ENCODE measurements at places on chromosomes 1 and 21.
A peak's percentile ranks its signal among the peaks of the same experiment; 100 is the strongest.

- no peak for DNase-seq
Observed at GRCh38 chr1:27531959-27532685, 42.2 kb upstream of the WASF2 start.

- DNase-seq: no peak
Observed at GRCh38 chr1:237879195-237879594, 11.5 kb downstream of the ZP4 start.

GRCh38 chr1:155622191-155622590 is 12.2 kb downstream of the MSTO1 start:
- no peak for DNase-seq

GRCh38 chr1:54710434-54710833 is 5.2 kb upstream of the TTC4 start:
- DNase-seq: no peak

GRCh38 chr1:181398544-181398943 is 84.8 kb upstream of the CACNA1E start:
- no peak for DNase-seq

GRCh38 chr1:9233241-9233941 is 1.2 kb upstream of the H6PD start:
- DNase-seq: no peak

DNA sequence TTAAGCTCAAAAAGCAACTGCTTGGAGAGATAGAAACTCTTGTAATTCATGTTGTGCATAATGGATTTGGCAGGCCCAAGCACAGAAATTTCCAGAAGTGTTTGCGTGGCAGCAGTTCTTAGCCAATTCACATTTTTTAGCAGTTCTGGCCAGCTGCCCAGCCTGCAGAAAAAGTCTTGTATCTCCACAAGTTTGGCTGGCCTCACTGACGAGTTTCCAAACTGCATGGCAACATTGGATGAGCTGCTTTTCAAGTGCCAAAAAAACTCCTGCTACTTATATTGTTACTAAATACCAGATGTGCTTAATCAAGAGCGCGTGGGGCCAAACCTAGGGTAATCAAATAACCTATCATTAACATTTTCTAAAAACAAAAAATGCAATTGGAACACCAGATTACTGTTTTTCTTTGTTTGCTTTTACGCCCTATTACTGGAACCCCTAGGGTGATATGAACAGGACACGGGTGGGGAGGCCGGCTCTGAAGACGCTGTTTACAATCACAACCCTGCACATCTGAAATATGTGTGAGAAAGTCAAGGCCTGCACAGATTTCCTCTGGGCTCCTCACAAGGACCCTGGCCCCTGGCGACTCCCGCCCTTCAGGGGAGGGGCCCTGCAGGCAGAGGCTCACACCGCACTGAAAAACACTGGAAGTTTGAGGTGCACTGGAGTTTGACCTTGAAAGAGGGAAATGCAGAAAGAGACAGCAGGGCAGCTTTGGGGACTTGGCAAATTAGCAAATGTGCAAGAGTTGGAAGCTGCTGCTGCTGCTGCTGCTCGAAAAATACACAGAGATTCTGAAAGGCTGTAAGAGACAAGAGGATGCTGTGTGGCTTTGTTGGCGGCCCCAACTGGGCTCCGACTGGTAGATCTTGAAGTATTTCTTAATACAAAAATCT is 55.2 kb upstream of the TARBP1 start:
- peak; percentile 28 for DNase-seq

DNA sequence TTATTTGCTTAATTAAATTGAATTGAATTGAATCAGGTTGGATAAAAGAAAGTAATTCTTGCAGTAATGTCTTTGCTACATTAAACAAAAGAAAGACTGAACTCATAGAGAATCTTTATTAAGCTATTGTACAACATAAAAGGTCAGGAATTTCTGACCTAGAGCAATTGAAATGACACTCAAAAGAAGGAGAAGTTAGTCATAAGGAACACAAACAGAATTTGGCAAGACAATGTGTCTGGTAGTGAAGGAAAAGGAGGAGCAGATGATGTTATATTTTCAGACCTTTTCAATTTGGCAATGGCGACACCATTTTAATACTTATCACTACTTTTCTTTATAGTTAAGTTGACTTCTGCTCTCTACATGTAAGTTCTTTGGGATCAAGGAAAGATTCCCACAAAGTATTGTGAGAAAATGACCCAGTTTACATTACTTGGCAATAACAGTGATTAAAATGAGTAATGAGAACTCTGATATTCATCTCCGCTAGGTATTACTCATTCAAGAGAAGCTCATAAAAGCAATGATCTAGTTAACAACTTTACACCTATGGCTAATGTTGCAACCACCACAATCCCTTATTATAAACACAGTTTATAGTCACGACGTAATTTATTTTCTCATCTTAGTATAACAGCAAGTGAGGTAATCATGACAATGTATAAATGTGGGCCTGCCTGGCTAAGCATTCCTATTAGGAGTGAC is 14.7 kb upstream of the KRTAP21-1 start:
- no peak for DNase-seq

GRCh38 chr1:51768971-51769588 is 109.4 kb downstream of the NRDC start:
- DNase-seq: peak; percentile 33

DNA sequence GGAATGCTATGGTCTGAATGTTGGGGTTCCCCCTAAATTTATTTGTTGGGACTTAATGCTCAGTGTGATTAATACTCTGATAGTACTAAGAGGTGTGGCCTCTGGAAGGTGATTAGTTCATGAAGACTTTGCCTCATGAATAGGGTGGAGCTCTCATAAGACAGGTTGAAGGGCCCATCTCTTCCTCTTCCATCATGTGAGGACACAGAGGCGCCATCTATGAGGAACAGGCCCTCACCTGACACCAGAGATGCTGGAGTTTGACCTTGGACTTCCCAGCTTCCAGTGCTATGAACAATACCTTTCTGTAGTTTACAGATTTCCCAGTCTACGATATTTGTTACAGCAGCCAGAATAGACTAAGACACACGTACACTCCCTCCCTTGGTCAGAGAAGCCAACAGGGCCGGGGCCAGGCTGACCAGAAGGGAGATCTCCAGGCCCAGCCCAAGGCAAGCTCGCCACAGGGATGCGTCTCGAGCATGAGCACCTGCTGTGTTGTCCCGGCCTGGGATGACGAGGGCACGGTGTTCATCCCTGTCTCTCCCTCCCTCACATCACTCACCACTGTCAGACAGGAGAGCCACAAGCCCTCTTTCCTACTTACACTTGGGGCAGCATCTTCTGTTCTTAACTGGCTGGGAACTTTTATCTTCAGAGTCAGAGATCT is 4.7 kb upstream of the ABCG1 start:
- no peak for DNase-seq

- DNase-seq: no peak
Observed at GRCh38 chr1:178612261-178612660, 99.4 kb downstream of the TEX35 start.

DNA sequence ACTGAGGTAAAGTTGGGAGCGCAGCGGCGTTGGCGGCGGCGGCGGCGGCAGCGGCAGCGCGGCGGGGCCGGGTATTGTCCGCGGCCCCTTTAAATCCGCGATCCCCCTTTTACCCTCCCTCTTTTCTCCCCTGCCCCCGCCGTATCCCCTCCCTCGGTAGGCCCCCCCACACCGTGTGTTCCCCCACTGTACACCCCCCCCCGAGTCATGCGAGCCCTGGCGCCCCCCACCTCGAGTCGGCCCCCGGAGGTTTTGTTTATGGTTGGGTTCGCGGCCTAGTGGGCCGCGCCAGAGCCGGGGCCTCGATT is 169 bp downstream of the UBAP2L start:
- DNase-seq: no peak

DNA sequence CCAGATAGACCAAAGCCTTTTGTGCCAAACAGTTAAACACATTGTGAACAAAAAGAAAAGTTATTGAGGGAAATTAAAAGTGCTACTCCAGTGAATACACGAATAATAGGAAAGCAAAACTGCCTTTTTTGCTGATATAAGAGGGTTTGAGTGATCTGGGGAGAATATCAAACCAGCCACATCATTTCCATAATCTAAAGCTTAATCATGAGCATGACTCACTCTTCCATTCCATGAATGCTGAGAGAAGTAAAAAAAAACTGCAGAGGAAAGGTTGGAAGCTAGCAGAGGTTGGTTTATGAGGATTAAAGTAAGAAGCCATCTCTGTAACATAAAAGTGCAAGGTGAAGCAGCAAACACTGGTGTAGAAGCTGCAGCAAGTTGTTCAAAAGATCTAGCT is 350.6 kb upstream of the NCAM2 start:
- no peak for DNase-seq

- no peak for DNase-seq
Observed at GRCh38 chr21:42616941-42617340, 36.5 kb upstream of the PDE9A start.

DNA sequence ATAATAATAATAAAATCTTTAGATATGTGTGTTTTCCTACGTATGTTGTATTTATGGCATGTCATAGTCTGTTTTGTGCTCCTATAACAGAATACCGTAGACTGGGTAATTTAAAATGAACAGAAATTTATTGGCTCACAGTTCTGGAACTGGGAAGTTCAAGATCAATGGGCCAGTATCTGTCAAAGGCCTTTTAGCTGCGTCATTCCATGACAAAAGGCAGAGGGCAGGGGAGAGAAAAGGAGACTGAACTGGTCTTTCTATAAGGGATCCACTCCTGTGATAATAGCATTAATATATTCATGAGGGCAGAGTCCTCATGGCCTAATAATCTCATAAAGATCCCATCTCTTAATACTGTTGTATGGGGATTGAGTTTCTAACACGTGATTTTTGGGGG is 7.1 kb upstream of the SFT2D2 start:
- DNase-seq: no peak

DNA sequence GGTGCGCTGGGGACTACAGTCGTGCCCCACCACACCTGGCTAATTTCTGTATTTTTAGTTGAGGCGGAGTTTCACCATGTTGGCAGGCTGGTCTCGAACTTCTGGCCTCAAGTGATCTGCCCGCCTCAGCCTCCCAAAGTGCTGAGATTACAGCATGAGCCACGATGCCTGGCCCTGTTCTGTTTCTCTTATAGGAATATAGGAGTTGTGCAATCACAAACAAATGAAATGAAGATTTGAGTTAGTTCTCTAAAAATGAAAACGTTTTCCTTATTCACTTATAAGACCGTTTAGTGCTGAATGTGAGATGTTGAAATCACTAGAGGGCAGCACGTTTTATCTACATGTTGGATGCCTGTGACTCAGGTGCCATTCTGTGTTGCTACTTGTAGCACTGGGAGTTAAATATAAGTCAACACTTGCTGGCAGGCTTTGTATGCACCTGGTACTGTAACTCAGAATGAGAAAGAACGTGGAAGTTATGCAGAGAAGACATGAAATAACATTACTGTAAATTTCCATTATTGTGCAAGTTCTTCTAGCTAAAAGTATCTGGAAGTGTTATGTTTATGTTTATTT is 45.8 kb downstream of the MIGA1 start:
- DNase-seq: no peak

DNA sequence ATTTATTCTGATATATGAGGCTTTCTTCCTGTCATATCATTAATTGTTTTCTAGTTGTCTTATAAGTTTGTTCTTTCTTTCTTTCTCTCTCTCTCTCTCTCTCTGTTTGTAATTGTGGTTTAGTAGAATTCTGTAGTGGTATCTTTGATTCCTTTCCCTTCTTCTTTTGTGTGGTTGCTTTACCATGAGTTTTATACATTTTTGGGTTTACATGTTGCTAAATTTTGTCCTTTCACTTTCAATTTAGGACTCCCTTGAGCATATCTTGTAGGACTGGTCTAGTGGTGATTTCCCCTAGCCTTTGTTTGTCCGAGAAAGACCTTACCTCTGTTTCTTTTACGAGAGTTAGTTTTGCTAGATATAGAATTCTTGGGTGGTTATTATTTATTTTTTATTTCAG is 162.3 kb upstream of the CHRM3 start:
- no peak for DNase-seq

DNA sequence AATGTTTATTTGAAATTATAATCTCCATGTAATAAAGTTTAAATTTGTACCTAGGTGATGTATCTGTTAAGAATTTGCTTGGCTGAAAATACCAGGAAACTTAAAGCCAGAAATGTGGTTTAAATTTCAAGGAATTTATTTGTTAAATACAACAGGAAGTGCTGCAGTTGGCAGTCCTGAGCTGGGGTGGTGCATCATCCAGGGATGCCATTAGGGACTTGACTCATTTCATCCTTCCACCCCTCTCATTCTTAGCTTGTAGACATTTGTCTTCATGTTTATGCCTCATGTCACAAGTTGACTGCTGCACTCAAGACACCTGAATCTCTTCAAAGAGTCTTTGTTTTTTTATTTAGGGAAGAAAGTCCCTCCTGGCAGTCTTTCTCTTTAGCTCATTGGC is 175.9 kb downstream of the LHX8 start:
- no peak for DNase-seq

DNA sequence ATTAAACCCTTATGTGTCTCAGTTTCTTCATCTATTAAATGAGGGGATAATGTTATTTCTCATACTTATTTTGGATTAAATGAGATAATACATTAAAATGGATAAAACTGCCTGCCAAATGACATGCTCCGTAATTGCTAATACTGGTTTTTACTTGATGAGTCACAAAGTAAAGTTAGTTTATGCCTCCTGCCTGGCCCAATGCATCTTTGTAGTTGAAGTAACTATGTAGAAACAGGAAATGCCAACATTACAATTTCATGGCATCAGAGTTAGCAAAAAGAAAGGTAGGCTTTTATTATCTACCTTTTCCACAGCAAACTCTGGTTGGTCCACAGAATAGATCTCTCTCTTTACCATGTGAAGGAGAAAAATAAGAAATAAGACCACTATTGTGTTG is 214.5 kb downstream of the TBX15 start:
- DNase-seq: no peak

DNA sequence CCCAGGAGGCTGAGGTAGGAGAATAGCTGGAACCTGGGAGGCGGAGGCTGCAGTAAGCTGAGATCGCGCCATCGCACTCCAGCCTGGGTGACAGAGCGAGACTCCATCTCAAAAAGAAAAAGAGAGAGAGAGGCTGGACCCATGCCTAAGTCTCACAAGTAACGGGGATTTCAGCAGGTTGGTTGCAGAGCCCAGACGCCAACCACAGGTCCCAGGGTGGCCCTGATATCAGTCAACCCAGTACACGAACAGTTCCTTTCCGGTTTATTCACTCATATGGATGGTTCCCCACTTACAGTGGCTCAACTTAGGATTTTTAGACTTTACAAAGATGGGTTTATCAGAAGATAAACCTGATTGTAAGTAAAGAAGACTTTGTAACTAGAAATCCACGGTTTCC is 40.9 kb downstream of the CLSTN1 start:
- no peak for DNase-seq

GRCh38 chr1:2432441-2432844 is 20.1 kb upstream of the PEX10 start:
- DNase-seq: no peak

- no peak for DNase-seq
Observed at GRCh38 chr1:94316183-94316582, 78.8 kb upstream of the ARHGAP29 start.

GRCh38 chr1:227994632-227995300 is 12.0 kb upstream of the WNT3A start:
- DNase-seq: no peak

DNA sequence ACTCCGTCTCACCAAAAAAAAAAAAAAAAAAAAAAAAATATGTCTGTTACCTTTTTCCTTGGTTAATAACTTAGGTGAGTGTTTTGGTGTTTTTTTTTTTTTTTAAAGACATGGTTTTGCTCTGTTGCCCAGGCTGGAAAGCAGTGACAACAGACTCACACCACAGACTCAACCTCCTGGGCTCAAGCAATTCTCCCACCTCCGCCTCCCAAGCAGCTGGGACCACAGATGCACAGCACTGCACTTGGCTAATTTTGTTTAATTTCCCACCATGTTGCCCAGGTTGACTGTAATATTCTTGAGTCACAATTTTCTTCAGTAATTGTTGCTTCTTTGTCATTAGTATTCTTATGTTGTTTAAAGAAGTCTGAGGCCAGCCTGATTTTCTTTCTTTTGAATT is 149.2 kb upstream of the SYT6 start:
- no peak for DNase-seq

All from PC-9 (cell line).